ENCODE measurements at places on chromosomes 5 and 9. TPM values are rescaled to one million over a fixed set of nuclear protein-coding genes. Genes with fewer than 3 reads are reported as not detected.

The MIER3 gene
- total RNA-seq = 17.3 TPM

The PCSK5 gene
- total RNA-seq = 1.8 TPM

The FOXD4L6 gene
- total RNA-seq = under 0.01 TPM

The ZNF169 gene
- 3.7 TPM for total RNA-seq

The ORM1 gene
- not detected for total RNA-seq

The CDH9 gene
- total RNA-seq = not detected

The DMRT1 gene
- total RNA-seq = not detected

The F12 gene
- 0.22 TPM for total RNA-seq

The ANKRD55 gene
- total RNA-seq = 0.44 TPM

The GGTA1 gene
- not detected for total RNA-seq

The MXD3 gene
- 1.8 TPM for total RNA-seq

The ADAMTS16 gene
- total RNA-seq = 0.57 TPM

The GTF2H2 gene
- 28.2 TPM for total RNA-seq

The RAPGEF6 gene
- total RNA-seq = 25.8 TPM

The UBTD2 gene
- 30.1 TPM for total RNA-seq

The TICAM2 gene
- 1.1 TPM for total RNA-seq

The PRRC1 gene
- total RNA-seq = 81.9 TPM

The TMOD1 gene
- total RNA-seq = not detected

The SGCD gene
- 0.88 TPM for total RNA-seq

The PCDHGA9 gene
- 6.2 TPM for total RNA-seq

The NME5 gene
- not detected for total RNA-seq

The ABCA1 gene
- 124 TPM for total RNA-seq

The DMGDH gene
- total RNA-seq = 1.5 TPM

The BTNL8 gene
- not detected for total RNA-seq

The SOWAHA gene
- not detected for total RNA-seq

The ANKRD20A1 gene
- total RNA-seq = not detected

The EMB gene
- 0.57 TPM for total RNA-seq

The FBP2 gene
- total RNA-seq = not detected

The SLC36A3 gene
- total RNA-seq = not detected

The CARTPT gene
- not detected for total RNA-seq

The NSA2 gene
- total RNA-seq = 44.2 TPM

The PIP5KL1 gene
- total RNA-seq = 2.7 TPM

The SEMA6A gene
- 1.1 TPM for total RNA-seq

The GMCL2 gene
- total RNA-seq = not detected

The EFNA5 gene
- 0.66 TPM for total RNA-seq

The ENTPD8 gene
- total RNA-seq = not detected

The ERAP2 gene
- 37.2 TPM for total RNA-seq

The SPINK13 gene
- not detected for total RNA-seq

The RUSC2 gene
- total RNA-seq = 46.4 TPM

The THBS4 gene
- total RNA-seq = 0.14 TPM

The PRRT1B gene
- not detected for total RNA-seq

All from placental pericyte (primary cell).